Activated CD4-positive, alpha-beta T cell treated with anti-CD3 and anti-CD28 coated beads for 1 hour (primary cell): ENCODE measurements at places on chromosomes 12 and 14.

DNA sequence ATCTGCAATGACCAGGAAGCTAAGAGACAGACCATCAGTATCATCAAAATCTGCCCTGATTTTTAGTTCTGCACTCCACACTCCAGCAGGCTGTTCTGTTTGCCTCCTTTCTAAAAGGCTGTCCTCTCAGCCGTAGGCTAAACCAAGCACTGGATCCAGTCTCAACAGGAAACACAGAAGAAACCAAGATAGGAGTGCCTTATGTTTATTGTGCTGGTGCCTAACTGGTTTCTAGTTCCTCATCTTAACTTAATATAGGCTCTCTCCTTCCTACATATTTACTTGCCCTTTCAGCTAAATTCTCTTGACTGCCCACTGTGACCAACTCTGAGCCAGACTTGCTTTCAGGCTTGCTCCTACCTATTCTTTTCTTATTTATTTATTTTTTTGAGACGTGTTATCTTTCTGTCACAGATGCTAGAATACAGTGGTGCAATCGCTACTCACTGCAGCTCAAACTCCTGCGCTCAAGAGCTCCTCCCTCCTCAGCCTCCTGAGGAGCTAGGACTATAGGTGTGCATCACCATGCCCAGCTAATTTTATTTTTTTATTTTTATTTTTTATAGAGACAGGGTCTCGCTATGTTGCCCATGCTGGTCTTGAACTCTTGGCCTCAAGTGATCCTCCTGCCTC is 30.8 kb downstream of the GALNT4 start:
- no peak for DNase-seq

GRCh38 chr14:32201193-32201815 is 541 bp upstream of the RNU6-7 start:
- peak; percentile 56 for DNase-seq

GRCh38 chr12:75571204-75571603 is 59.8 kb upstream of the KRR1 start:
- DNase-seq: no peak

- DNase-seq: no peak
Observed at GRCh38 chr12:70415987-70416386, 49.9 kb downstream of the KCNMB4 start.

- no peak for DNase-seq
Observed at GRCh38 chr12:113075137-113075683, 18.7 kb downstream of the DTX1 start.

- DNase-seq: no peak
Observed at GRCh38 chr12:13033476-13033875, 10.7 kb upstream of the FAM234B start.

GRCh38 chr12:119446459-119446858 is 111.9 kb downstream of the CCDC60 start:
- no peak for DNase-seq

GRCh38 chr12:20628226-20628787 is 66.8 kb upstream of the SLCO1C1 start:
- no peak for DNase-seq

DNA sequence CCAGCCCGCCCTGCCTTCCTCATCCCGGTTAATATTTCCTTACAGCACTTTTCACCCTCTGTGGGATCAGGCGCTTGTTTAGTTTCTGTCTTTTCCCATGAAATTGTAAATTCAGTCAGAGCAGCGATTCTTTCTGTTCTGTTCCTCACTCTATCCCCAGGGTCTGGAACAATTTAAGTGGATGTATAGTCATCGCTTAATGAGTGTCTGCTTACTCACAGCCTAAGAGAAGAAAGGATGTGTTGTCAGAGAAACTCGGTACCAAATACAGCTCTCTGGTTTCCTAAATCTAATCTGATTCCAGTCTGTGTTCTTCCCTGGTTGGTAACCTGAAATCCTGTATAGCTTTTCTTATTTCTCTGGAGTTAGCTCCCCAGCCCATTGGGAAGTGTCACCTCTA is 44.9 kb downstream of the FOS start:
- no peak for DNase-seq

GRCh38 chr14:81565441-81566290 is 32.0 kb upstream of the SEL1L start:
- no peak for DNase-seq

- no peak for DNase-seq
Observed at GRCh38 chr12:32454075-32454474, 54.7 kb downstream of the FGD4 start.

- no peak for DNase-seq
Observed at GRCh38 chr12:112595410-112595809, 176.7 kb downstream of the PTPN11 start.

DNA sequence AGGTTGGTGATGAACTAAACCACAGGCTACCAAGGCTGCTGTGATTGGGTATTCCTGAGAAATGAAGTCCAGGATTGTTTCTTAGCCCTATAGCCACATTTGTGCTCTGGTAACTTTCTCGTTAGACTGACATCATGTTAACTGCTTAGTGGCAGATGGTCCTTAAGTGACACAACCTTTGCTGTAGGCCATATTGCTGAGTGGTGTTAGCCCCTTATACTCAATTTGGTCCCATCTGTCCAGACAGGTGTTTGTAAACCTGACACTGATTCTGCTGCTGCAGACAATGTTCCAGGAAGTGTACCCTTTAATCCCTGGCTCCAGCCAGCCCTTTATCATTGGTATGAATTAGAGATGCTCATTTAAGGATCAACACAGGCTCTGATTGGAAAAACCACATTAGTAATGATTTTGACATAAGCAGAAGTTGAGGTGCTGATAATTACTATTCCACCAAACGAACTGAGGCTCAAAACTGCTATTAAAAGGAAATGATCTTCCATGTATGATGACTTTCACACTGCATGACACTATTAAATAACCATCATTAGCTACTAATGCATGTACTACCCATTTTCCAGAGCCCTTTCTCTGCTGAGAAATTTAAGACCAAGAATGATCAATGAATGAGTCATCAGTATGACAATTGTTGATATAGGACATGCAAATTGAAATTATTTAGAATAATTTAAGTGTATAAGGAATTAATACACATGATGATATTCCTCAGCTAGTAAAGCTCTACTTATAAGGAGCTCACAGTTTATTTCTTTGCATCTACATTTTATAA is 3.6 kb upstream of the SSTR1 start:
- no peak for DNase-seq

DNA sequence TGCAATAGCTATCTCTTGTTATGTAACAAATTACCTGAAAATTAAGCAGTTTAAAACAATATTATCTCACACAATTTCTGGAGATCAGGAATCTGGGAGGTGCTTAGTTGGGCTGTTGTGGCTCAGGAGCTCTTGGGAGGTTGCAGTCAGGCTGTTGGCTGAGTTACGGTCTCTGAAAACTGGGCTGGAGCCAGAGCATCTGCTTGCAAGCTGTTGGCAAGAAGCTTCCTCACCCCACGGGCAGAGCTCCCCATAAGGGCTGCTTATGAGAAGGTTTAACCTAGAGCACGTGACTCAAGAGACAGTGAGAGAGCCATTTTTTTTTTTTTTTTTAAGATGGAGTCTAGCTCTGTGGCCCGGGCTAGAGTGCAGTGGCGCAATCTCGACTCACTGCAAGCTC is 346.8 kb downstream of the ATP23 start:
- DNase-seq: no peak

DNA sequence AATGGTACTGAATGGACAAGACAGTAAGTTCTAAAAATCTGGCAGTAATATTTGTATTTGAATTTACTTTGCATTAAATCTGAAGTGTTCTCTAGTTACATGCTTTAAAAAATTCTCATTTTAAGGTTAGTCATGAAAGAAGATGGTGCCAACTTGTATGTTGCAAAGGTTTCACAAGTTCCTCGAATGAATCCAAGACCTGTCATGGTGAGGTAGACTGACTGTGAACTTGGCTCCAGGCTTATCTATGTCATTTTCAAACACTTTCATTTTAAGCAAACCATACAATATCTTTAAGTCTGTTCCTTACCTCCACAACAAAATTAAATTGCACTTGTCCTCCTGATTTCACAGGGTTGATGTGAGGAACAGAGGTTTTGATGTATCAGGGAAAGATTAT is 23.4 kb downstream of the CLEC2D start:
- DNase-seq: no peak

GRCh38 chr12:2753536-2753935 is 41.2 kb upstream of the FKBP4 start:
- DNase-seq: no peak

GRCh38 chr14:63860146-63860545 is 7.3 kb downstream of the SYNE2 start:
- DNase-seq: no peak

DNA sequence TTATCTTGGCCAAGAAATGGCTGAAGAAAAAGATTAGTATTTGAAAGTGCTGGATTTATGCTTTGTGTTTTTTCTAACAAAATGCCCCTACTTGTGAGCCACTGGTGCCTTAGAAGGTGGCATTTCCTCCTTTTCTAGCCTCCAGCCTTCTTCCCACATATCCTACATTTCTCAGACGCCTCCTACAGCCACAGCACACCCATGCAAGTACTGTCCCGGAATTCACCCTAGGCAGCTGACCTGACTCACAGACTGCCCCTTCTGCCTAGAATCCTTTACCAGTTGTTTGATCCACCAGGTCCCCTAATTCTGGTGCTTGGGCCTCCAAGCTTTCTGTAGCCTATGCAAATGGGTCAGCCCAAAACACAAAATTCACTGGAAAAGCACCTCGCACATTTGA is 166.0 kb downstream of the FOXN3 start:
- no peak for DNase-seq

DNA sequence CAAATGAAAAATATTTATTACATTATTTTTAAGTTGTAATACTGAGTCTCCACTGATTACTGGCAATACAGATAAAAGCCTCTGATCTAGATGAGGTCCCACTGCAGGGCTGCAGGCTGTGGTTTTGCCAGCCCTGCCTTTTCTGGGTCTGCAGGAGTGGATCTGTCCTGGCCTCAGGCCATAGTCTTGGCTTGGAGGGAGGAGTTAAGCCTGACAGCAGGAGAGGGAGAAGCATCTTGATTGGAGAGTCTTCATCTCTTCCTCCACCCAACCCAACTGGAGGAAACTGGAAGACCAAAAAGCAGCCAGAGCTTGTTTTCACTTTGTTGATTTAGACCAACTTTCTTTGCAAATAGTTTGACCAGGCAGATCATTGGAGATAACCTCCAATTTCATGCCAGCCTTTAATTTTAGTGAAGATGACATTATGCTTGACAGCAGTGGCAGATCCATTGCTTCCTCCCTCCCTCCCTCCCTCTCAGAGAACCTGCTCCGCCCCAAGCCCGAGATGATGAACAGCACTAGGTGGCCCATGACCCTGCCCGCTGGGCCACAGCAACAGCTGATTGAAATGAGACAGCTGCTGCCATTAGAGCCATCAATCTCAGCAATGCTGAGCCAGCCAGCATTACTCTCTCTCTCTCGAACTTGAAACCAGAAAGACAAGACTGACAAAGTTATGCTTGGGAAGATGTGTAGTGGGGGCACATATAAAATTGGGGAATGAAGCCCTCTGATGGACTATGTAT is 222.4 kb downstream of the GLT1D1 start:
- DNase-seq: no peak

- no peak for DNase-seq
Observed at GRCh38 chr12:1885082-1885596, 33.3 kb downstream of the CACNA2D4 start.

DNA sequence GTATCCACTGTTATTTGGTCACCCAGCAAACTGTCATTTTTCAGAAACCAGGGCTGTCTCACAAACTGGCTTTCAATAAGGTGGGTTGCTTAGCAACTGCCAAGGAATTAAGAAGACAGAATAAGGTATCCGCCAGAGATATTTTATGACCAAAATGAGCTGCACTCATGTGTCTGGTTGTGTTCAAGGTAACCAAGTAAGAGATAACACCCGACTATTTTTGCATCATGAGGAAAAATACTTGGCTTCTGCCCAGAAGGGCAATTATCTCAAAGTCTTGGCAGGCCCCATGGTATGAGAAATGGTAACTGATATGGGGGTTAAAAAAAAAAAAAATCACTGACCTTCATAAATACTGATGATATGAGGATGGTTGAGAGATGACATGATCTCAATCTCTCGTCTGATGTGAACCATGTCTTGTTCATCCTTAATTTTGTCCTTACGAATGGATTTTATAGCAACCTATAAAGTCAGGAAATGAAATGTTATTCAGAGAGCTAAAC is 32.6 kb downstream of the NUAK1 start:
- DNase-seq: no peak

DNA sequence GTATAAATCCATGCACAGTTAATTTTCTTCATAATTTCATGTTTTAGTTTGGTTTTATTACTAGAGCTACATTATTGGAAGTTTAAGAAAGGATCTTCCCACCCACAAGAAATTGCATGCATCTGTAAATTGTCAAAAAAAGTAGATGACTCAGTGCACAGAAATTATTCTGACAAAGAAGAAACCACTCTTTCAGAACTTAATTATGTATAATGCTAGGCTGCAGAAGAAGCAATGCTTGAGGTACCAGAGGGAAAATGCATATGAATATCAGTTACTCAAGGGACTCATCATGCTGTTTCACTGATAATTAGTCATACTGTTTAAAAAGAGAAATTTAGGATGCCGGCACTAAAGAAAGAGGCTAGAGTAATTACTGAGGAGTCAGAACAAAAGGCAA is 147.0 kb downstream of the SLC16A7 start:
- DNase-seq: no peak

GRCh38 chr14:96683562-96684289 is 113.5 kb upstream of the VRK1 start:
- DNase-seq: no peak

- no peak for DNase-seq
Observed at GRCh38 chr14:53113989-53114388, 39.1 kb downstream of the DDHD1 start.

DNA sequence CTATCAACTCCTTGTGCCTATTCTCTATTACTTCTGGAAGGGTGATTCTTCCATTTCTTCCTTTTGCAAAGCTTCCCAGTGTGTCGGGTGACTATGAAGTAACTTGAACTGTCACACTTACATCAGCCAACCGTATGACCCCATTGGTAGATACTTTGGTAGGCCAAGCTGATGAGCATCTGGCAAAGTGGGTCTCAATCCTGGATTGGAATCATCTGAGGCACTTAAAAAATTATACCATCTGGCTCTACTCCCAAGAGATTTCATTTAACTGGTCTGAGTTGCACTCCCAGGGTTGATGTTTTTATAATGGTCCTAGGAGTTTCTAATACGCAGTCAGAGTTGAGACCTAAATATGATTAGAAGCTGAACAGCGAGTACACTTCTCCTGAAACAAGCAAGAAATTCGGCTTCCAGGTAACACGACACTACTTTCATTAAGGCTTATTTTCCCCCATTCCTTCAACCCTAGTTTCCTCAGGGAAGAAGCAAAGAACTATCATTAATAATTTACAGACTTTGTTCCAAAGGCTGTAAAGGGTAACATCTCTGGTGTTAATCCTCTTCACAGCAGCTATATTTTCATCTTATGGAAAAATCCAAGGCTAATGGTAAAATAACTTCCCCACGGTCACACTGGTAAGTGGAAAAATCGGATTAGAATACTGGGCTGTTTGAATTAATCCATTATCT is 76.8 kb downstream of the PDE6H start:
- DNase-seq: no peak

GRCh38 chr14:103030741-103031565 is 26.4 kb downstream of the CDC42BPB start:
- DNase-seq: no peak
